T-helper 9 cell (primary cell): ENCODE measurements at places on chromosomes 1 and 21.

DNA sequence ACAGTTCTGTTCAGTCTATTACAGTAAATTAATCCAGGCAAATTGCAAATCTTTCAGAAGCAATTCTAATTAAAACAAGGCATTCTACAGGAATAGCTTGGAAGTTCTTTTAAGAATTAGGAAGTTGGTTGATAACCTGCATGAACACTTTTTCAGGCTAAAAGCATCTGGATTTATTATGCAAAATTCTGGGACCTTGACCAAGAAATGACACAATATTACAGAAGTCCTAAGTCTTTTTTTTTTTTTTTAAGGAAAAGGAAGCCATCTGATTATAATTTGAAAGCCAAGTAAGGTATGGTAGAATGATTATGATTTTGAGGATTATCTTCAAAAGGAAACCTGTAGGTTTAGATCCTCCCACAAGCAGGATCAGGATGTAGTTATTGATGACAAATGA lies 74.7 kb upstream of the KCNK2 start:
- DNase-seq = no peak

- no peak for DNase-seq
These were observed 62.6 kb upstream of the SPAG17 start for GRCh38 chr1:118247593-118247992.

DNA sequence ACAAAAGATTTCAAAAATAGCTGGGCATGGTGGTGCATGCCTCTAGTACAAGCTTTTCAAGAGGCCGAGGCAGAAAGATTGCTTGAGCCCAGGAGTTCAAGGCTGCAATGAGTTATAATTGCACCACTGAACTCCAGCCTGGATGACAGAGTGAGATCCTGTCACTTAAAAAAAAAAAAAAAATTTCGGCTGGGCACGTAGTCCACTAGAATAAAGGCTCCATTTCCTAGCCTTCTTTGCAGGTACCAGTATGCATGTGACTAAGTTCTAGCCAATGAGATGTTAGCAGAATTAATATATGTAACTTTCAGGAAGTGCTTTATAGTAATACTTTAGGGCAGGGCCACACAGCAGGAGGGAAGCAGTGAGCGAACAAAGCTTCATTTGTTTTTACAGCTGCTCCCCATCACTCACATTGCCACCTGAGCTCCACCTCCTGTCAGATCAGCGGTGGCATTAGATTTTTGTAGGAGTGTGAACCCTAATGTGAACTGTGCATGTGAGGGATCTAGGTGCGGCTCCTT lies 28.8 kb upstream of the SYDE2 start:
- no peak for DNase-seq

- DNase-seq = no peak
These were observed 12.7 kb downstream of the SNX7 start for GRCh38 chr1:98674075-98674781.

GRCh38 chr1:180923021-180923841 lies 10.5 kb downstream of the KIAA1614 start:
- no peak for DNase-seq

- no peak for DNase-seq
These were observed 13.8 kb downstream of the FGGY start for GRCh38 chr1:59310549-59311250.
